ENCODE measurements at places on chromosomes 4 and X.

- no peak for DNase-seq
These were observed 9.5 kb downstream of the CTPS2 start for GRCh38 chrX:16702700-16703599.

DNA sequence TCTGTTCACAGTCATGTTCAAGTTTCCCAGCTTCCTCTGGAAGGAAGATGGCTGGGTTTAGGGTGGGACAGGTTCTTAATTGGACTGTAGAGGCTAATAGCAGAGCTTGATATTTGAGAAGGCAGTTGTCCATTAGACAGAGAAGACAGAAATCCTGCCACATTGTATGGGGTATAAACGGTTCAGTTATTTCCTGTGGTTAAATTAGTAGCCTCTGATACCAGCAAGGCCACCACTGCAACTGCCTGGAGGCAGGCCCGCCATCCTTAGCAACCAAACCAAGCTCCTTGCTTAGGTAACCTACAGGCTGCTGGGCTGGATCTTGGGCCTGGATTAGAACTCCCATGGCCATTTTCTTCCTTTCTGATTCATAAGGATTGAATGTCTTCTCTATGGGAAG lies 1367.0 kb downstream of the PCDH7 start:
- no peak for DNase-seq

DNA sequence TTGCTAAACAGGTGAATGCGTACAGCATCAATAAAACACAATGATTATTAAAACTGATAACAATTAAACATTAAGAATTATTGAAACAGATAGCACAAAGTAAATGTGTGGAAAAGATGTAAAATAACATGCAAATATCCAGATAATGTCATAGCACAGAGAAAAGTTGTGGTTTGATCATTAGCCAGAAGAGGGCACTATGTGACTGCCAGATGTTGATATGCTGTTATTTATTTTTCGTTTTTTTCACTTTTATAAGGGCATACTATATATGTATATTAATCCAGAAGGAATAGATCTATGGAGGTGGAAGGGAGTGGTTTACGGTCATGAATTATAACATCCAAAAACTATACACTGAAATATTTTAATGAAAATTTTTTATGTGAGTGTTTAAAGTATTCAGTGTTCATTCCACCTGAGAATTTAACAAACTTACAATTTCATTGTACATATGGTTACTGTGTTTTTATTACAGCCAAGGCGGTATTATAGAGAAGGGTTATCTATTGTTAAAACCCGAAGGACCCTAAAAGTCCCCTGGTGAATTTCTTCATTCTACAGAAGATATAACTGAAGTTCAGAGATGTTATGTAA lies 211.9 kb upstream of the UGT8 start:
- no peak for DNase-seq

DNA sequence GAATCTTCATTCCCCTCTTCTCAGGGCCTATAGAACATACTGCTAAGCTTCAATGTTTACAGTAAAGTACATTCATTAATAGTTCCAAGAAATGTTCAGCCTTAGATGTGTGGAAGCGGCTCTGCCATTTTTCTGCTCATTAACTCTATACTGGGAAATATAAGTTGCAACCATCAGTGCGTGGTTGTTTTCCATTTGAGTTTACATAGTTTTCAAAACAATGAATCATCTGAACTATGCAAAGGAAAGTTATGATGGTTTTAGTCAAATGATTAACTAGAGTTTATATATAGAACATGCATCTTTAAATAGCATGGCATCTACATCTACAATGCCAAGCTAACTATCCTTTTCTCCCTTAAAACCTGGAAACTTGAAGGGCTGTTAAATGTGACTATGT lies 29.6 kb downstream of the LEF1 start:
- DNase-seq = no peak

DNA sequence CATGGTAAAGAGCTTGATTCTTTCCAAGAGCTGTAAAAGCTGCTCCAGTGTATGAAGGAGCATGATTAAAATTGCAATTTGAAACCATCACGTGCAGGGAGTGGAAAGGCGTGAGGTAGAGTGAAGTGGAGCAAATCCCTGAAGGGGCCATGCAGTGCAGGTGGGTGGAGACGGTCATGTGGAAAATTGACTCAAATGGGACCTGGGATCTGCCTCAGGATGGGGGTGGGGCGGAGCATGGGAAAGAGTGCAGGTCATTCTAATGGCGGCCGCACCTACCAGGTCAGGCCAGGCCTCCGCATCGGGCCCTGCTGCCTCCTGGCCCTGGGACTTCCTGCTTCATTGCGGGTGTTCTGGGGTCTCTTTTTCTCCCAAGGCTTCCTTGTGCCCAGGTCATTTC lies 25.3 kb upstream of the TRIM60 start:
- peak; percentile 26 for DNase-seq

- DNase-seq = peak; percentile 88
These were observed at the start of gene TSPYL2 for GRCh38 chrX:53081925-53082772. Gene TSPYL2, plus strand, starts transcription at chrX:53082367. Its CDS starts 132 bp downstream, at chrX:53082499.

DNA sequence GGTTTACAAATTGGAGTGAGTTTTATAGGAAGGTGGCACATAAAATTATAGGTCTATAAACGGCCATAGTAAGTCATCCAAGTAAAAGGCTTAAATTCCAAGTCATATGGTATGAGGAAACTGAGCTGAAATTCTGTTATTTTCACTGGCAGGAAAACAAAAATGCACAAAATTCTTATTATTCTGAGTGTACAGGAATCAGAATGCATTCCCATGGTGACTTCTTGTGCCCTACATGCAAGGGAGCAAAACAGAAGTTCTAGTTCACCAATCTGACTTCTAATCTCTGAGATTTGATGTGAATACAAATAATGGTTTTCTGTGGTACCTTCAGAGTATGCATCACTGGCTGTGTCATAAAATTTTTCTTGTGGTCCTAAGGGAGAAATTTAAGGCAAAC lies 102.9 kb downstream of the CLCN4 start:
- no peak for DNase-seq

- DNase-seq = no peak
These were observed 46.9 kb downstream of the STK32B start for GRCh38 chr4:5098176-5098575.

DNA sequence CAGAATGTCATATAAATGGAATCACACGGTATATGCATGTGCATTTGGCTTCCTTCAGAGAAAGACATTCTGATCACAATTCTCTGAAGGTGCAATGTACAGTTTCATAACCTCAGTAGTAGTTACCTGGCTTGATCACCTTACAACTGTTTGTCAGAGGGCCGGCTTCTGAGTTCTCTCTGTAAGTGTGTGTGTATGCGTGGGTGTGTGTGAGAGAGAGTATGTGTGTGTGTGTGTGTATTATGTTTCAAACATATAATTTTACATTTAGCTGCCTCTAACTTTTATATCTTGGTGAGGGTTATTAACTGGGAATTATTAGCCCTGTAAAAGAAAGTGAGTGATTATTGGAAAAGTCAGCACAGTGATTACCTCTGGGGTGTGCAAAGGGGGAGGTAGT lies 8.0 kb upstream of the LOC101059915 start:
- DNase-seq = no peak
